ENCODE measurements at places on chromosomes 2 and 18. TPM values are rescaled to one million over a fixed set of nuclear protein-coding genes. Genes with fewer than 3 reads are reported as not detected.

- no peak for DNase-seq
Measured at GRCh38 chr2:199973703-199974102, 18.3 kb downstream of the MAIP1 start.

DNA sequence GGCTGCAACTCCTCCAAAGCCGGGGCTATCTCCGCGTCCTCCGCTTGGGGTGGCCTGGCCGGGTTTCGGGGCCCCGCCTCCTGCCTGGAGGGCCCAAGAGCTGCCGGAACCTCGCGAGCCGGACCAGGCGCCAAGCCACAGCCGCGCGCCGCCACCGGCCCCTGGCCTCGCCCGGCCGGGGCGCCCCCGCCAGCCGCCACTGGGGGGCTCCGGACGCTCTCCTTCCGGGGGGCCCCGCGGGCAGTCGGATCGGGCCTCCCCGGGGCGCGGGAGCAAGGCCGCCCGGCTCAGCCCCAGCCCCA is 17.4 kb upstream of the HAAO start:
- DNase-seq: peak; percentile 72

DNA sequence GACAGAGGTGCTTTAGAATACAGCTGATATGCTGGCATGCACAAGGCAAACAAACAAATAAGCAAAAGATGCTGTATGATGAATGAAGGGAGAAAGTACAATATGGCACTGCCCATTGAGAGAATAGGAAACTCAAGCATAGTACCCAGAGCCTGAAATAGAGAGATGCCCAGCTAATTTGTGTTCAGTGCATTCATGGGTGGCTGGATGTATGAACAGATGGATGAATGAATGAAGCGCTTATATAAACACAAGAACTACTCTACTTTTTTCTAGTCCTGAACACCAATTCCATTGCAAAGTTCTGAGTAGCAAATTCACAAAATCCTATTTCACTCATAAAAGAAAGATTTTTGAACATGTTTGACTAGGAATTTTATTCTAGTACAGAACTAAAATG is 756.3 kb downstream of the SATB2 start:
- no peak for DNase-seq

- DNase-seq: no peak
Measured at GRCh38 chr2:32683520-32684086, 55.8 kb downstream of the TTC27 start.

DNA sequence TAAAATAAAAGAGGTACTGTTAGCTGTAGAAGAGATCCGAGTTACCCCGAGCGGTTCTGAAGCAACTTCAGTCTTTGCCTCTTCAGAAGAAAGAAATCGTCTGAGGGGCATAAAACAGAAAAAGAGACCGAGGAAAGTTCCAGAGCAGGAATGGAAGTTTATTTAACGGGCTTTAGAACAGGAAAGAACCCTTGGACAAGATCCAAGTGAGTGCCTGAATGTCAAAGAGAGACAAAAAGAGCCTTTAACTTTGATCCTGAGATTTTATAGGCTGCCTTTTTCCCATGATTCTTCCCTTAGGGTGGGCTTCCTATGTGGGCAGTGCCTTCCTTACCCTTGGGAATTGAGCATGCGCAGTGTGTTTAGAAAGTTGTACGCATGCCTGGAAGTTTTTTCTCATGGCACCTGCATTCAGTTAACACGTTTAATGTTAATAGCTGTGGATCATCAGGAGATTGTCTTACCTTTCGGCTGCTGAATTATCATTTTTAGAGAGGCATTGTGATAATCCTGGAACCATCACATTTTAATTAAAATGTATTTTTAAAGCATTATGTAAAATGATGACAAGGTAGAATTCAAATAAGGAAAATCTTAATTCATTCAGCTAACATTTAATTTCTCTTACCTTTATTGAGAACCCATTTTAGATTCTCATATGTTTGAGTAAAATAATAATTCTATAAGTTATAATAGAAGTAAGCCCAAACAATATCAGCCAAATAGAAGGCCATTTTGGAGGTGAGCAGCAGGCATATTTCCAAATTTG is 269.5 kb upstream of the ZSWIM2 start:
- DNase-seq: no peak

Gene IFIH1
- 12.6 TPM for total RNA-seq

Gene DQX1
- not detected for total RNA-seq

- peak; percentile 50 for DNase-seq
Measured at GRCh38 chr18:2971741-2972552, 41.0 kb downstream of the LPIN2 start.

DNA sequence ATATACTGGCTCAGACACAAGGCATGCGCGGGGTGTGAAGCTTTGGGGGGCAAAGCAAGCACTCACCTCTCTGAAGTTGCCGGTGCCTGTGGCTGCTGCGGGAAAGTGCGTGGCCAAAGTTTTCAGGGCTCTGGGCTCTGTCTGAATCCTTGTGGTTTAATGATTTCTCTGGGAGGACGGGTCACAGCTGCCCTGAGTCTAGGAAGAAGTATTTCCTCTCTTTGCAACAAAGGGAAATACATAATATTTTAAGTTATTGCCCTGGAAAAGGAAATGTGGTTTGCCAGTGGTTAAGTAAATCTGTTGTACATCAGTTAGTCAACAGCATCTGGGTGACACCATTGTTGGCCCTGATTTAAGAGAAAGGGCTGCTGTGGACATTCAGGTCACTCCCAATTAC is 56.7 kb upstream of the ZDBF2 start:
- no peak for DNase-seq

- DNase-seq: no peak
Measured at GRCh38 chr2:60560734-60561644, 7.5 kb upstream of the BCL11A start.

DNA sequence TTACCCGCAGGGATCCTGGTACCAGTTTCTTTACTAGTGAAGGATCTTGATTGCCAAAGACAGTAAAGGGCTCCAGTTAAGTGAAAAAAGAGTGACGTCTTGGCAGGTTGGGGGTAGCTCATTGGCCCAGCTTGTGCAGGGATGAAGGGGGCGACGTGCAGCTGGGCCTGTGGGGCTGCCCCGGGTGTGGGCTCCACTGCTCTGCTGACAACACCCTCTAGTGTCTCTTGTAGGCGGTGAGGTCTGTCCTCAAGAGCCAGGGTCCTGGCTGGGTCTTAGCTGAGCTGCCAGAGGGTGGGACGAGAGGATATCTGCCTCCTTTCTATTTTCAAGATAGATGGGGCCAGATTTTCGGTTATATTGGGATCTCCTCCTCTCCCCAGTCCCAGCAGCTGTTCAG is 6.1 kb downstream of the ARHGEF4 start:
- no peak for DNase-seq
